Heart right ventricle (tissue), 16 donors: ENCODE measurements at places on chromosomes 7 and 10. TPM values are rescaled to one million over a fixed set of nuclear protein-coding genes. Genes with fewer than 3 reads are reported as not detected.

ADK gene
- total RNA-seq, result 40.9 TPM

DNA sequence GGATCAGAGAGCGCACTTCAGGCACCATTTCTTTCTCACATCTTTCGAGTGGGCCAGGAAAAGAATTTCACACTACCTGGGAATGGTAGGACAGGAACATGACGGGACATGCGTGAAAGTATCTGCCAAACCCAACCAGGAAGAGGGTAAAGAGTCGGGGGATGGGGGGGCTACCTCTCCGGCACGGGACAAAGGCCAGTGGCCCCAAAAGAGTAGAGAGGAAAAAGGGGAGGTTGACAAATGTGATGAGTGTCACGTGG, 830 bp upstream of the BEND7 start:
- DNase-seq, result no peak

GRCh38 chr7:20122073-20122472, 95.1 kb downstream of the MACC1 start:
- no peak for DNase-seq

GRCh38 chr10:49761789-49762565, at the start of gene OGDHL:
TSS of gene OGDHL (minus strand) at chr10:49762323. CDS start at chr10:49758592, 3,731 bp downstream.
- DNase-seq, result peak; percentile 51

PSPH gene
- total RNA-seq, result 9.8 TPM

HMX2 gene
- not detected for total RNA-seq
